ENCODE measurements at places on chromosomes 1 and 21.

DNA sequence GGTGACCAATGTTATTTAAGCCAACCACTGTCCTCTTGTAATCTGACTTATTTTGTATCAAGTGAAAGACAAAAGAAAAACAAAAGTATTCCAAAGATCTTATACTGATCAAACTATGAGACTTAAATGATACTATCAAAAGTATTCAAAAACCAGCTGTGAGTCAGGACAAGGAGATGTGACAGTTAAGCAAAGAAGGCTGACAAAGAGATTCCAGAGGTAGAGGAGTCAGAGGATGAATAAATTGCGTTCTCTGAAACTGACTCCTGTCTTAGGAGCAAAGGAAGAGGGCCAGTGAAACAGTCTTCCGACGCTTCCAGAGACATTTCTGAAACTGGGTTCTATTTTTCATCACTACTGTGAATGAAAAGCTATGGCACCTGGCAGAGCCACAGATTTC lies 20.9 kb downstream of the TMEM50B start:
- no peak for DNase-seq

- DNase-seq = peak; percentile 83
Observed at GRCh38 chr1:93846992-93847810, 31.8 kb downstream of the DNTTIP2 start.

GRCh38 chr1:65424573-65424889 lies 4.1 kb downstream of the LEPR start:
- no peak for DNase-seq

DNA sequence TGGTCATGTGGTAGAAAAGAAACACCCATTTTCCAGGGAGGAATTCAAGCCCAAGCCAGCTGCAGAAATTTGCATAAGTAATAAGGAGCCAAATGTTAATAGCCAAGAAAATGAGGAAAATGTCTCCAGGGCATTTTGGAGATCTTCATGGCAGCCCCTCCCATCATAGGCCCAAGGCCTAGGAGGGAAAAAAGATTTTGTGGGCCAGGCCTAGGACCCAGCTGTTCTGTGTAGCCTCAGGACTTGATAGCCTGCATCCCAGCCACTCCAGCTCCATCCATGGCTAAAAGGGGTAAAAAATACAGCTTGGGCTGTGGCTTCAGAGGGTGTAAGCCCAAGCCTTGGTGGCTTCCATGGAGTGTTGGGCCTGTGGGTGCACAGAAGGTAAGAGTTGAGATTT lies 21.4 kb upstream of the LYPD8 start:
- no peak for DNase-seq

- no peak for DNase-seq
Observed at GRCh38 chr21:31644643-31645042, 14.8 kb upstream of the SOD1 start.

DNA sequence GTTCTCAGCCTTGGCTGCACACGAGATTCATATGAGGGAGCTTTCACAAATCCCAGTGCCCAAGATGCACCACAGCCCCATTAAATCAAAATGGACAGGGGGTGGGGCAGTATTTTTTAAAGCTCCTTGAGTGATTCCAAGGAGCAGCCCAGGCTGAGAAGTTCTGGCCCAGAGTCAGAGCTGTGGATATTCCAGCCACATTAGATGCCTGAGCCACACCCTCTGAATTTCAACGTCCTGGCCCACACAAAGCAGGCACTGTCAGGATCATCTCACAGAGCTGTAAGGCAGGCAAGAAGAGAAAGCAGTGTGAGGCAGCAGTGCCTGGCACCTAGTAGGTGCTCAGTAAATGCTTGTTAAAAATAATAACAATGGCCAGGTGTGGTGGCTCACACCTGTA lies 37.4 kb downstream of the PAX7 start:
- DNase-seq = no peak

DNA sequence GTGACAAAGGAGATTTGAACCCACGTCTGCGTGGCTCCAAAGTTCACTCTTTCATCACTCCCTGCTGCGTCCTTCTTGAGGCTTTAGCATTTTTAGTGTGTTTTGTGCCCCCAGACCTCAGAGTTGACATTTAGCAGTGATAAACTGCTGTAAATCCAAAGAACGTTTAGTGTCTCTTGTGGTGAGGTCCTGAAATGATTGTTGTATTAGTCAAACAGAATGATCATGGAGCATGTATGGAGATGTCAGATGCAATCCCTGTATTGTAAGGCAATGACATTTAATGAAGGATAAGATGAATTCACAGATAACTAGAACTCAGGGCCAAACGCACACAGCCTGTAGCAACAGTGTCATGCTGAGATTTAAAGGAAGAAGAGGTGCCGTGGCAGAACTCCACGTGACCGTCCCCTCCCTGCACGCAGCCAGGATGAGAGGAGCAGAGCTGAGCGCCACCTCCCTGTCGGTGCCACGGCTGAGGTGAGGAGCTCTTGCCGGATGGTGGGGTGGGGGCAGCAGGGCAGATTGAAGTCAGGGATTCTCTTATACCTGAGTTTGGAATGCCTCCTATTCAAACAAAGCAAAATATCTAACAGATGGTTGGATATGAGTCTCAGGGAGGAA lies 30.1 kb downstream of the NTPCR start:
- no peak for DNase-seq

- no peak for DNase-seq
Observed at GRCh38 chr1:80989455-80989854, 811.3 kb upstream of the ADGRL2 start.

DNA sequence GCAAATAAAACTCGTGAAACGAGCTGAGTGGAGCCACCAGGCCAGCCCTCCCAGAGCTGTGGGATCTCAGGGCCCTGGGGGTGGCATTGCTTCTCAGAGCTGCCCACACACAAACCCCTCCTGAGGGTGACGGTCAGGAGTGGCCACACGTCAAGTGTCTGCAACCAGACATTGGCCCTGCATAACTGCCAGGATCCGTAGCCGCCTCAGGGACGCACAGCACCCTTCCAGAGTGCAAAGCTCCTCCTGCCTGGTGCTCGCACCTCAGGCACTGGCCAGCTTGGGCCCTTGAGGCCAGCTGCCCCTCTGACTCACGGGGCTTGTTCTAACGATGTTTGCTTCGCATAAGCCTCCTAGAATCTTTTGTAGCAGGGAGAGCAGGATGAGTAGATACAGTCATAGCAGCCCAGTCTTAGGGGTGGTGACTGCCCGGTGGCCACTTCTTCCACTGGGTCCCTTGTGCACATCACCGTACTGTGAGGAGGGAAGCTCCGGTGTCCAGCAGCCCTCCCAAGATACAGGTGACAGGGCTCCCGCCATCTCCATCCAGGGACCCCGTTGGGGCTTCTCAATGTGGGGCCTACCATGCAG lies 5.0 kb downstream of the WNT3A start:
- DNase-seq = no peak

GRCh38 chr1:243924188-243924587 lies 74.1 kb upstream of the AKT3 start:
- no peak for DNase-seq

DNA sequence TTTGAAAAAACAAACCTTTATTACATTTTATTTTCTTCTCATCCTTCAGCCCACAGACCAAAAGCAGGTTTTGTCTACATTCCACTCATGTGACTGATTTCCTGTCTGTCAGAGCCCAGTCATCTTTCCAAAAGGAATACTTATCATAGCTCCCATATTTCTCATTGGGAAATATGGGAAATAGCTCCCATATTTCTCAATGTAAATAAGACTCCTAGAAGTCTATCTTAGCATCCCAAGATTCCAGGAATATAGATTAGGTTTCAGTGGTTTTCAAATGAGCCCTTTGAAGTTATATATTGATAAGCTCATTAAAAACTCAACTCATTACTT lies 19.1 kb upstream of the NRDC start:
- no peak for DNase-seq

GRCh38 chr1:31671561-31672201 lies 27.0 kb upstream of the PEF1 start:
- no peak for DNase-seq

- no peak for DNase-seq
Observed at GRCh38 chr1:193406901-193407300, 220.5 kb upstream of the B3GALT2 start.

DNA sequence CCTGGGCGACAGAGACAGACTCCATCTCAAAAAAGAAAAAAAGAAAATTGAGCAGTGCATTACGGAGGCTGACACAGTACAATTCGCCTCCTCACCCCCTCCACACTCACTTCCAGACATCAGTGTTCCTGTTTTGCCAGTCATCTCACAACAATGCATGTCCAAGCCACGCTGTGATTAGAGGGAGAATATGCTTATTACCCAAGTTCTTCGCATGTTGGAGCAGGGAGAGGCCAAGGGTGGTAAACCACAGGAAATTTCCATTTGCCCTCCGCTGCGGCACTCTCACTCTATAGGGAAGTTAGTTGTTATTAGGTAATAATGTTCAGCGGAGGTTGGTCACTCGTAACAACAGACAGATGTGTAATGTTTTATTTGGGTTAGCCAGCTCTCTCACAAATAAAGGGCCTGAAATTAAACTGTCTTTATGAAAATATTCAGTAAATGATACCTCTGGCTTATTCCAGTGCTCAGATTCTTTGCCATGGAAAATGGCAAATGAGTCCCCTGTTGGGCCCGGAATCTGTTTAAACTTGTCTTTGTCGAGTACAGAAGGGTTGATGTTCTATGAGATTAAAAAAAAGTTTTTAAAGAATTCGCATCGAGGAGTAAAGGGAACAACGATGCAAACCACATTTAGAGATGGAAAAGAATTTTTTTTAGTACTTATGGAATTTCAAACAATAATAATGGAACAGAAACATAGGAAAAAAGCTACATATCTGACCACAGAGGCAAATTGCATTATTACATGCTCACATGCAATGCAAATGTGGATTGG lies 33.1 kb downstream of the KCNJ15 start:
- DNase-seq = no peak

- DNase-seq = no peak
Observed at GRCh38 chr1:36328713-36329112, 5.3 kb upstream of the EVA1B start.

DNA sequence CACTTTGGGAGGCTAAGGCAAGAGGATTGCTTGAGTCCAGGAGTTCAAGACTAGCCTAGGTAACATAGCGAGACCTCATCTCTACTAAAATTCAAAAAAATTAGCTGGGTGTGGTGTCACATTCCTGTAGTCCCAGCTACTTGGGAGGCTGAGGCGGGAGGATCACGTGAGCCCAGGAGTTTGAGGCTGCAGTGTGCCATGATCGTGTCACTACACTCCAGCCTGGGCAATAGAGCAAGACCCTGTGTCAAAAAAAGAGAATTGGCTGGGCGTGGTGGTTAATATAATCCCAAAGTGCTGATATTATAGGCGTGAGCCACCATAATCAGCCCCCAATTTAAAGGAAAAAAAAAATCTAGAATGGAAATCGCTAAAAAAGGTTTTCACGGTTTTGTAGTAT lies 7.0 kb downstream of the MACO1 start:
- DNase-seq = no peak

GRCh38 chr1:240766831-240767230 lies 154.9 kb upstream of the GREM2 start:
- no peak for DNase-seq

GRCh38 chr21:43744725-43745124 lies 25.8 kb downstream of the PDXK start:
- no peak for DNase-seq

DNA sequence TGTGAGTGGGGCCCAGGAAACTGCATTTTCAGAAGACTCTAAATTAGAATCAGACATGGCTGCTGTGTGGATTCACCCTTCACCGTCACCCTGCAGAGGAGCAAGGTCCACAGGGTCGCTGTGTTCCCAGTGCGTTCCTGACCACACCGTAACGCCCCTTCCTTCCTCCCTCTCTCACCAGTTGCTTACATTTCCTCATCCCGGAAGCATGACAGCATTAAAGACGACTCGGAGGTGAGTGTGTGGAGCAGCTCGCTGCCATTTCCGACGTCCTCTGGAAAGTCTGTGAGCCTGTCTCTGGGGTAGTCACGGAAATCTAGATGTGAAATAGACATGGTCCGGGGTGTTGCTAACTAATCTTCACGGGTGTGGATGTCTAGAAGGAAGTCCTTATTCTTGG lies 45.9 kb downstream of the FAAP20 start:
- DNase-seq = peak; percentile 25

- no peak for DNase-seq
Observed at GRCh38 chr1:229022595-229023333, 248.1 kb upstream of the RAB4A start.

- DNase-seq = no peak
Observed at GRCh38 chr1:190277107-190277506, 200.6 kb downstream of the BRINP3 start.

DNA sequence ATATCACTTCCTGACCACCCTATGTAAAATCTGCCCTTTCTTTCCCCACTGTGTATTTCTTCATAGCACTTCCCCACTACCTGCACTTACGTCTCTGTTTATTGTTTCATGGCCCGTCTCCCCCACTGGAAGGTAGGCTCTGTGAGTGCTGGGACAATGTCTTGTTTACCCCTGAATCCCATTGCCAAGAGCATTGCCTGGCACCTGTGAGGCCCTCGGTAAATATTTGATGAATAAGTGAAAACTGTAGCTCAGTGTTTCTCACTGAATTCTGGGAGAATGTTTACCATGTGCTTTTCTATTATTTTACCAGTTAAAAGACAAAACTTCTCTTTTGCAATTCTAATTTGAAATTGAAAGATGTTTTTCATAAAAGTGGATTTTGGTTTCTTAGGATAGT lies 11.8 kb downstream of the NFASC start:
- DNase-seq = no peak

- DNase-seq = no peak
Observed at GRCh38 chr1:22177354-22178003, 34.6 kb upstream of the WNT4 start.

DNA sequence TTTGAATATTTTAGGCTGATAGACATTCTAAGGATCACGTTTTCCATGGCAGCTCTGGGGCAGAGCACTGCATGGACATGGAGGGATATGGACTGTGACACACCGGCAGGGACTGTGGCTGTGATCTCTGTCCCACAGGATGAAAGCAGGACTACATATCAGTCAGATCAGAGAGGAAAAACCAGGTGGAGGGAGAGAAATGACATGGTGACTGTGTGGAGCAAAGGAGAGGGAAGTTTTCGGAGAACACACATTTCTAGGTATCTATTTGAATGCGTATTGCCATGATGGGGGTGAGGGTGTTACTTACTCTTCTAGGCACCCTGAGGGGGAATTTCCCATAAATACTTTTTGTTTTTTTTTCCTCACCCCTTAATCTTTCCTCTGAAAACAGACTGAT lies 3.2 kb upstream of the CD1C start:
- DNase-seq = no peak

- no peak for DNase-seq
Observed at GRCh38 chr1:156122086-156122485, 7.6 kb downstream of the LMNA start.

DNA sequence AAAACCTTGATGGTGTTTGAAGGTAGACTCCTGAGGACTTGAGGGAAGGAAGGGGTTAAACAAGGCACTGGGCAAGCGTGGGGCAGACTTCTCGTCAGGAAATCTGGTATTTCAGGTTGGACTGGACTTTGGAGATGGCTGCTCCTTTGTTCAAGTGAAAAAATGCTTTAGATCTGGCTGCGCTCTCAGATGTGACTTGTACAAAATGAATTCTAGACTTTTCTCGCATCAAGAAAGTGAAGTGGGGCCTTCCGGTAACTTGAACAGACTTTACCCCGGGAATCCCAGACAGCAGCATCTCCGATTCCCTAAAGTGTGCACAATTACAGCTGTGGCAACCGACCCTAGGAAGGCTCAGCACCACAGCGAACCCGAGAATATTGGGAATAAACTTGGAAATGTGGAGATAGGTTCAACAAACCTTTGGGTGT lies 44.3 kb upstream of the ERRFI1 start:
- DNase-seq = no peak

GRCh38 chr1:216518844-216519627 lies 95.8 kb upstream of the USH2A start:
- DNase-seq = no peak

Data from stimulated activated CD8-positive, alpha-beta memory T cell treated with anti-CD3 and anti-CD28 coated beads, Interleukin-12 subunit alpha, Interleukin-12 subunit beta, amount 100 ng/mL, for 1 hour (primary cell).